Suprapubic skin (tissue), 4 donors: ENCODE measurements at places on chromosomes 7 and 10. TPM values are rescaled to one million over a fixed set of nuclear protein-coding genes. Genes with fewer than 3 reads are reported as not detected.

LBX1 gene
- total RNA-seq, result not detected

SPOCK2 gene
- total RNA-seq, result 1.5 TPM

AOAH gene
- total RNA-seq, result 1.6 TPM

RNF148 gene
- not detected for total RNA-seq

SYT15B gene
- total RNA-seq, result 2.6 TPM

PDIA4 gene
- 61.8 TPM for total RNA-seq

FFAR4 gene
- total RNA-seq, result 0.64 TPM

TRIM74 gene
- not detected for total RNA-seq

SLC4A2 gene
- total RNA-seq, result 31.9 TPM

MALRD1 gene
- 0.31 TPM for total RNA-seq

DBNL gene
- total RNA-seq, result 97.6 TPM

ZNHIT1 gene
- 64.5 TPM for total RNA-seq
